Esophagus muscularis mucosa (tissue), 4 donors: ENCODE measurements at places on chromosomes 1 and 21.
A peak's percentile ranks its signal among the peaks of the same experiment; 100 is the strongest.

- no peak for DNase-seq
Observed at GRCh38 chr1:112533029-112533428, 24.3 kb downstream of the WNT2B start.

DNA sequence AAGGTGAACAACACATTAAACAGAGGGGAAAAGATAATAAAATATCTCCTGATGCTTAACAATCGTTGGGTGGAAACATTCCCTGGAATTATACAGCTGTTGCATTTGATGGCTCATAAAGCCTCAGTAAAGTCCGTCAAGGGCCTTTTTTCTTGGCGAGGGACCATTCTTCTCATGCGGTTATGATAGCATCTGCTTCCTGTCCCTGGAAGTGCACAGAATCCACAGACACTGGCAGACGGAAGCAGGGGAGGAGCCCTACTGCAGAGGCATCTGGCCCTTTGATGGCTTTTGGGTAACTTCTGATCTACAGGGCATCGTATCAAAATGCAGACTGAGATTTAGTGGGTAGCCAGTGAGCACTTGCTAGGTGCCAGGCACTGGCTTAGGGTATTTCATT, 286.9 kb downstream of the KIF26B start:
- no peak for DNase-seq

DNA sequence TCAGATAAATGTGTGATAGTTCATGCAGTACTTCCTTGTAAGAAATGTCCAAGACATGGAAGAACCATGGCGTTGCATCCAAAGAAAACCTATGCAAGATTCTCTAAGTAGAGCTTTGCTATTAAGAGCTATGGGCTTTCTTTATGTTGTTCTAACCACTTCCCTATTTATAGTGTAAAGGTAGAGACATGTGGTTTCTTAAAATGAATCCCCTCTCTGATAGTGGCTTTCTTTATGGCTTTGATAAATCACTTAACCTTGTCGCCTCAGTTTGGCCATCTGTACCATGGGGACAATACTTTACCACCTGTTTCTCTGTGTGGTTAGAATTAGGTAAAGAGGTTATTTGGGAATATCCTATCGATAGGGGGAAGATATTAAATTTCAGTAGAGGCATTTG, 305.5 kb downstream of the NFIA start:
- no peak for DNase-seq

DNA sequence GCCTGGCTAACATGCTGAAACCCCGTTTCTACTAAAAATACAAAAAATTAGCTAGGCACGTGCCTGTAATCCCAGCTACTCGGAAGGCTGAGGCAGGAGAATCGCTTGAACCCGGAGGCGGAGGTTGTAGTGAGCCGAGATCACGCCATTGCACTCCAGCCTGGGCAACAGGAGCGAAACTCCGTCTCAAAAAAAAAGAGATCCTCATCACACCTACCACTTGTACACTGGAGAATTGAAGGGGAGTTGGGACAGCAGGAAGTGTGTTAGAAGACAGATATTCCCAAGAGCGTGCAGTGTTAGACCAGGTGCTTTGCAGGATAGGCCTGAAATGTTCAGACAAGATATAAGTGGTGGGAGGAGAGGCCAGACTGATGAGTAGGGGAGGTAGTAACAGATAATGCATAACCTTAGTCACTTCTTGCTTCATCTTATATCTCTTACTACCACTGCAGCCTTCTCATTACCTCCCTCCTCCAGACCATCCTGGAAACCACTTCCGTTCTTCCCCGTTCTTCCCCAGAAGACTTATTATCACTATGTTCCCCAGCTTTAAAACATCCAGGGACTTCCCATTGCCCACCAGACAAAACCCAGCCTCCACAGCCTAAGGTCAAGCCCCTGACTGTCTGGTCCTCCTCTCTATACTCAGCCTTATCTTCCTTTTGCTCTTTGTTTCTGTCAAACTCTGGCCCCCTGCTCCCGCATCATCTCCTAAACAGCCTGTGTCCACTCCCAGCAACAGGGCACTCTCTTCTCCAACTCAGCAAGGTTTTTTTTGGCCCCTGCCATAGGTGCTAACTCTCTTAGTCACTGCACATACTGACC, 21.3 kb downstream of the FAM20B start:
- no peak for DNase-seq

DNA sequence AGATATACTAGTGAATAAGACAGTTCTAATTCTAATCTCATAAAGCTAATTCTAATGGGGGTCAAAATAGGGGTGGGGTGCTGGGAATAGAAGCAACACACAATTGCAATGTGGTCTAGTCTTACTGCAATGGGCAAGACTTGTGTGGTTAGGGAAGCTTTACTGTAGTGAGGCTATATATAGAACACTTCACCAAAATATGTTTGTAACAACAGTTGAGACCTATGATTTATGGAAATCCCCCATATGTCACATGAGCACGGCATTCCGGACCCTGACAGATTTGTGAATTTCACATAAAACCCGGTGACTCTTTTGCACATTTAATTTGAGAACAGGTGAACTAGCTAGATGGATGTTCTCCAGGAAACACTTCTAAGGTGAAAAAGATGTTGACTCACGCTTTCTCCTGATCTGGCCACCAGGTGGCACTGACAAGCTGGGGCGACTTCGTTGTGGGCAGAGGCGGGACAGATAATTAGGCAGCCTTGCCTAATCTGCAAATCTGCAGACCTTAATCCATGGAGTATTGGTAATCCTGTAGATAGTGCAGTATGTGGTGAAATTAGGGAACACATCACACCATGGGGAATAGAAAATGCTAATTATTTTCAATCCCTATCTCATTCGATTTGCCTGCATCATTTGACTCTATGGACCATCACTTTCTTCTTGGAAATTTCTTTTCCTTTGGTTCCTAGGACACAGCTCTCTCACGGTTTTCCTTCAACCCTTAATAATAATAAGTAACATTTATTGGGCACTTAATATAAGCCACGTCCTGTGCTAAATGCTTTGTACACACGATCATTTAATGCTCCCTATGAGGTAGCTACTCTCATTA, 37.7 kb downstream of the KIAA0040 start:
- DNase-seq, result peak; percentile 95

GRCh38 chr1:7838714-7839113, 14.2 kb downstream of the UTS2 start:
- no peak for DNase-seq

DNA sequence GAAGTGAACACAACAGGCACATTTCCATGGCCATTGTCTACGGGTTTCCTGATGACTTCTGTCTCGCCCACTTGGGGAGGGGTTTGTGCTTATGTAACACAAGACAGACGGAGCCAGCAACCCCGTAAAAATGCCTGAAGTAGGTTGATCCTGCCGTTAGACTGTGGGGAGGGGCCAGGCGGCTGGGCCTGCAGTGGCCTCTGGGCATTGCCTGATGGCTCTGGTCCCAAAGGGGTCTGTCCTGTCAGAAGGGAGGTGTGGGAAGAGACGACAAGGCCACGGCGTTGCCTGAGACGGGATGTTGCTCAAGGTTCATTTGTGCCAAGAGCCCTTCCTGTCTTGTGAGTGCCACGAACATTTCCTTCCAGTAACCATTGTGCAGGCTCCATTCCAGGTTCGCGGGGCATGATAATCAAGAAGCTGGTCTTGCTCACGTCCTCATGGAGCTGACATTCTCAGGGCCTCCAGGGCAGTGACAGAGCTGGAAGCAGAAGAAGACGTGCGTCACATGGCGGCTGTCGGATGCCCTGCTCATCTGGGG, 44.7 kb downstream of the ABCG1 start:
- no peak for DNase-seq

DNA sequence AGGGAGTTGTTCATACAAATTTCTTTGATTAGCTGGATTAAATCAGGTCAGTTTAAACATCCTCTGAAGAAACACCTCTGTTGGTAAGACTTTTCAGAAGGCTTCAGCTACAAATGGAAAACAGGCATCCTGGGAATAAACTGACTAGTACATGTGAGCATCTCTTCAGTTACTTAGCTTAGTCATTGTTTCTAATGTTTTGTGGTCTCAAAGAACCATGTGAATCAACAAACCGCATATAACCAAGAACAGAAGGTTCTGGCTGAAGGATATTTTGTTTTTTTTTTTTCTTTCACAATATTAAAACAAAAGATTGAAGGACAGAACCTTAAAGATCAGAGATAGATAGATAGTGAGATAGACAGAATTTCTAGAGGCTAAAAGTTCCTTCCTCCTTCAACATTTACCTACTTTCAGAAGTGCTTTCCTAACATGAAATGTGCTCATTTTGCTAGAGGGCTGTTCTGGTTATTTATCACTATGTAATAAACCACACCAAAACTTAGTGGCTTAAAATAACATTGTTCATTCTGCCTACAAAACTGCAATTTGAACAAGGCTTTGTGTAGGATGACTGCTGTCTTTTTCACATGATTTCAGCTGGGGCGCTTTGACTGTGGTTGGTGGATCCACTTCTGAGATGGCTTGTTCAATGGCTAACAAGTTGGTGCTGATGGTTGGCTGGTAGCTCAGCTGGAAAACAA, 119.8 kb upstream of the PTGFR start:
- DNase-seq, result no peak

- DNase-seq, result no peak
Observed at GRCh38 chr1:236035681-236036101, 29.2 kb downstream of the NID1 start.

DNA sequence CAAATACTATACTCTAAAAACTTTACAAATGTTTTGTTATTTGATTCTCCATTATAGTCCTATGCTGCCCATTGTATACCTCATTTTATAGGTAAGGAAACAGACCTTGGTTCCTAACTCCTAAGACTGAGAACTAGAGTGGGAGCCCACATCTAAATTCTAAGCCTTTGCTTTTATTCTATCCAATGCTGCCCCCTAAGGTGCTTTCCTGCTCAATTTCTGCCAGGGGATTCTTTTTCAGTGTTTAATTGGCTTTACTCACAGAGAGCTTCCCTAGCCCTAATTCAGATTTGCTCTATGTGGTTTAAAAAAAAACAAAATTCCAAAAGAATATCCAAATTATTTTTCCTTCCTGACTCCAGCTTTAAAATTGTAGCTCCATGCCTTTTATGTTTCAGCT, 64.5 kb downstream of the KIF14 start:
- DNase-seq, result no peak

GRCh38 chr1:116733476-116734365, 20.5 kb upstream of the CD2 start:
- DNase-seq, result no peak

DNA sequence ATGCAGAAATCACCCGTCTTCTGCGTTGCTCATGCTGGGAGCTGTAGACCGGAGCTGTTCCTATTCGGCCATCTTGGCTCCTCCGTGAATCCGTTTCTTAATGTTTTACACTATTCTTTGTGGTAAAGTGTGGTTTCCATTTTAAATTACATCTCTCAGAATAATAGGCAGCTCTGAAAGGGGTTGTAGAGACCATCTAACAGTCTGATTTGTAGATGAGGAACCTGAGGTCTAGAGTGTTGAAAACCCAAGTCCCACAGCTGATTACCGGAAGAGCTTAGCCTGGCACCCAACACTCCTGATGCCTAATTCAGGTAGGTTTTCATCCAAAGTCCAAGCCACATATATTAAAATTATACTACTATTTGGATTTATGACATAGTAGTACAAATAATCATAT, 144.0 kb downstream of the LEPR start:
- no peak for DNase-seq

GRCh38 chr1:6152181-6152580, 27.9 kb downstream of the CHD5 start:
- no peak for DNase-seq

GRCh38 chr21:41891132-41891531, 12.0 kb upstream of the PRDM15 start:
- DNase-seq, result no peak

- DNase-seq, result no peak
Observed at GRCh38 chr1:89610457-89611011, 22.4 kb upstream of the LRRC8C start.

GRCh38 chr1:193031431-193031830, 27.7 kb downstream of the UCHL5 start:
- DNase-seq, result no peak

DNA sequence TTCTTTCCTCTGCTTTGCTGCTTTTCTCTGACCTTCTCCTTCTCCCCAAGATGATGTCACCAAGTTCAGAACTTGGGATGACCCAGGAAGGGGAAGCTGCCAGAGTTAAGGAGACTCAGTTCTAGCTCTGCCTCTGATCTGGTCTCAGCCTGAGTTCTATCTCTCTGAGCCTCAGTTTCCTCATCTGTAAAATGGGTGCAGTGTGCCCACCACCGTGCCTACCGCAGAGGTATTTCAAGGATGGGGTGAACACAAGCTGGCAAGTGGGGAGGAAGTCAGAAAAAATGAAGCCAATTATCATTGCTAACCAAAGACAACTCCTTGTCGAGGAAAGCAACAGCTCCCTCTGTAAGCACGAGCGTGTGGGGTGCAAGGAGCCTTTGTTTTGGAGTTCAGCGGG, 249.7 kb downstream of the KAZN start:
- DNase-seq, result no peak

GRCh38 chr1:24553931-24554330, 2.0 kb upstream of the NCMAP start:
- DNase-seq, result no peak

DNA sequence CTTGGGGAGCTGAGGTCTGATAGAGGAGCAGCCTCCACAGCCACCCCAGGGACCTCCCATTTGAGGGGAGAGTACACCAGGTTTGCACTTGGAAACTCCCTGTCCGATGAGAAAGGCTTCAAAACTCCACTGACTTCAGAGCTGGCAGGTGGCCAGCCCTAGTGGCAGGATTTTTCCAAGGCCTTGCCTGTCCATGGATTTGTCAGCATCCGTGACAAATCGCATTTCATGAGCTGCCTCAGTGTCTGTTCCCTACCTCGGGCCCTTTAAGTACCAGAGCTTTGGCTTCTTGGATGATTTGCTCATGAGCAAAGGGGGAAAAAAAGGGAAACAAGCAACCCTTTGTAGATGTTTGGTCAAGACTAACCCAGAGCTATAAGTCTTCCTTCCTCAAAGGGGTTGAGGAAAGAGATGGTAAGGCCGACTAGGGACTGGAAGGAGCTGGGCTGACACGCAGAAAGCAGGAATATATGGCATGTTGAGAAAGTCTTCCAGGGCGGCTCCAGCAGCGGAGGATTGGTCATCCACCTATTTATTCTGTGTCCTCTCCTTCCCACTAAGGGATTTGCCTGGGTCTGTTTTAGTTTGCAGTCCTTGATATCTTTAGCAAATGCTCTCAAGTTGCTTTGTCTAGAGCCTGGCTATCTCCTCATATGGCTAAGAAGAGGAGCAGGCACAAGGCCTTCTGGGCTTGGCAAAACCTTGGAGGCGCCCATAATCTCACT, 2.7 kb upstream of the HSPG2 start:
- DNase-seq, result peak; percentile 96

DNA sequence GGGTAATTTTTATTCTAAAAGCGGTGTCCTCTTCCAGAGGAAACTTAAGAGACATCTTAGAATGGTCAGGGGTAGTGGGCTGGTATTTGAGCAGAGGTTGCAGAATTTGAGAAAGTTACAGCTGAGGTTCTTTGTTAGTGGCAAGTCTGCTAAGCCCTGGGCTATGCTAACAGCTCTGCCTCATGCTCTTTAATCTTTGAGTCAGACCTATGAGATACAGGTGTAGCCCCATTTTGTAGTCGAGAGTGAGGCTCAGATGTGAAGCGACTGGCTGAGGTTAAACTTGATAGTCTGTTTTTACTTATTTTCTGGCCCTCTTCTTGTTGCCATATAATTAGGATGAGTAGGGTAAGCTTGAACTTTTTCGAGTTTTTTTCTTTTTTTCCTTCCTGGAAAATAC, 4.7 kb downstream of the HMGN2 start:
- no peak for DNase-seq
